Activated naive CD8-positive, alpha-beta T cell treated with anti-CD3 and anti-CD28 coated beads, Interleukin-2, amount 50 U/mL, for 24 hours (primary cell): ENCODE measurements at places on chromosomes 13 and 19.

DNA sequence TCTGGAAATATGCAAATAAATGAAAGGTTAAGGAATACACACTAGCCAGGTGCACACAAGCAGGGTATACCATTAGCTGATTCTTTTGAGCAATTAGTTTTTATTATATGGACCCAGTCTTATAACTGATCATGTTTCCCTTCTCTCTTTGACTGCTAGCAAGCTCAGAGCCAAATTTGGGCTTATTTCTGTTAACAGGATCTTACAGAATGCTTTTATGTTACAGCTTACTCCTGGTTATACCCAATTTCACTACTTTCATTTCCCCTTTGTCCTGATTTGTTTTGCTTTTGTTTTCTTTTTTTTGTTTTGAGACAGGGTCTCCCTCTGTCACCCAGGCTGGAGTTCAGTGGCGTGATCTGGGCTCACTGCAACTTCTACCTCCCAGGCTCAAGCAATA is 12.9 kb upstream of the TPT1 start:
- DNase-seq = no peak

GRCh38 chr19:42252365-42253244 is 2.3 kb downstream of the ERF start:
- no peak for DNase-seq

- no peak for DNase-seq
Measured at GRCh38 chr19:32032561-32032960, 312.8 kb upstream of the ZNF507 start.

- no peak for DNase-seq
Measured at GRCh38 chr13:49560270-49561061, 24.9 kb downstream of the RCBTB1 start.

- DNase-seq = no peak
Measured at GRCh38 chr13:99256709-99257108, 1.5 kb downstream of the GPR18 start.

- no peak for DNase-seq
Measured at GRCh38 chr13:22226086-22226485, 555.2 kb downstream of the FGF9 start.

DNA sequence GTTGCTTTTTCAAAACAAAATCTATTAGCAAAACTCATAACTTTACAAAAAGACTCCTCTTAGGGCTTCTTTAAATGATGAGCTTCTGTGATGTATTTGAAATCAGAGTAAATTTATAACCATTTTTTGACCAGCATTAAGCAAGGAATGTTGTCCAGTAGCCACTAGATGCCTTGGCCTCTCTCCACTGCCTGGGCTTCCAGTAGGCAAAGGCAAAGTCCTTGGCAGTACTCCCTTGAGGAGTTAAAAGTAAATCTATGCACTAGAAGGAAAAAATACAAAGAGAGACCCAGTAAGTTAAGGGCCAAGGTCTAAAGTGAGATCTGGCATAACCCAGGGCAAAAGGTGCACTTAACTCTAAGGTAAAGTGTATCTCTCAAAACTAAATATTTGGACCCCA is 9.5 kb downstream of the SERPINE3 start:
- DNase-seq = no peak

DNA sequence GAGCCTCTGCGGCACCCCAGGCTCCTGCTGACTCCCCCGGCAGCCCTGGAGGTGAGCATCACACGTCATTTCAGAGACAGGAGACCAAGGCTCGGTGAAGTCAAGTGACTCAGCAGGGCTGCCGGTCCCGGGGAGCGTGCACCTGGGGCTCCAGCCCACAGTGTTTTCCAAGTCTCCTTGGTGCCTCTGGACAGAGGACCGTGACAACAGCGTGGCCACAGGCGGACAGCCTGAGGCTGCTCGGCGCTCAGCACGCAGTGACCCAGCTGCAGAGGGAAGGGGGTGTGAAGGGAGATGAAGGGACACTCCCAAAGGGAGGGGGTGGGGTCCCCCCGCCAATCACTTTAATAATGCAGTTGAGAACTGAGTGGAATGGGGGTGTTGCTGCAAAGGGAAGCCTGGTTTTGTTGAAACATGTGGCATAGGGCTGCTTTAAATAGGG is 17.5 kb upstream of the ASPDH start:
- DNase-seq = no peak

- peak; percentile 54 for DNase-seq
Measured at GRCh38 chr19:49425922-49426592, 869 bp downstream of the GFY start.

GRCh38 chr19:18427080-18427742 is 8.0 kb downstream of the SSBP4 start:
- DNase-seq = no peak

- DNase-seq = no peak
Measured at GRCh38 chr19:51292971-51293370, 18.5 kb upstream of the IGLON5 start.

- no peak for DNase-seq
Measured at GRCh38 chr19:49946415-49946814, 14.6 kb downstream of the SIGLEC11 start.

GRCh38 chr13:100428986-100429385 is 159.6 kb downstream of the GGACT start:
- no peak for DNase-seq

GRCh38 chr13:48647625-48648024 is 6.1 kb upstream of the CYSLTR2 start:
- no peak for DNase-seq

DNA sequence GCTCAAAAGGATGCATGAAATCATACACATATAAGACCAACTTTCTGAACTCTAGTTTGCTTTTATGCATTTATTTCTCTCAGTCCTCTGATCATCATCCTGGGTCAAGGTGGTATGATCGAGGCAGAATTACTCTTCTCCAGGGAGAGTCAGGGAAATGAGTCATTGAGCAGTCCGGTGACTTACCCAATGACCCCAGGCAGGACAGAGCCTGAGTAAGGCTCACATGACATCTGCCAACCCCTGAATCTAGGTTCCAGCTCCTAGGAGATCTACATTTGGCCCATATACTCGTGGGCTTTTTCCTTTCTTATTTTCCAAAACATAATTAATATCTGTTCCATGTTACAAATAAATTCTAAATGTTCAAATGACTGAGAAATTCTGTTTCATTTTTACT is 502.3 kb downstream of the FOXO1 start:
- DNase-seq = no peak

- no peak for DNase-seq
Measured at GRCh38 chr13:110643768-110644421, 28.6 kb downstream of the NAXD start.

DNA sequence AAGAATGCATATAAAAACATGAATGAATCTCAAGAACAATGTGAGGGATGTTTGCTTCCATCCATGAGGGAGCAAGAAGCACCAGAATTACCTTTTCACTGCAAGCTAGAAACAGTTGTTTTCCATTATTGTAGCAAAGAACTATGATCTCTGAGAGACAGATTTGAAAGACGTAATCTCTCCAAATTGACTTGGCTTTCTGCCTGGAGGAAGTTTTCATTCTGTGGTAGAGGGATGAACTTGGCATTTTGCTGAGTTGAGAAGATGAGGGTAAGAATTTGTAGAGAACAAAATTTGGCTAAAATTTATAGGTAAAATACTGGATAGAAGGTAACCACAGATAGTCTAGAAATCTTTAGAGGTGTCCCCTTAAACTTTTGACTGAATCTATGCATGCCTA is 496.8 kb downstream of the TDRD3 start:
- DNase-seq = no peak

DNA sequence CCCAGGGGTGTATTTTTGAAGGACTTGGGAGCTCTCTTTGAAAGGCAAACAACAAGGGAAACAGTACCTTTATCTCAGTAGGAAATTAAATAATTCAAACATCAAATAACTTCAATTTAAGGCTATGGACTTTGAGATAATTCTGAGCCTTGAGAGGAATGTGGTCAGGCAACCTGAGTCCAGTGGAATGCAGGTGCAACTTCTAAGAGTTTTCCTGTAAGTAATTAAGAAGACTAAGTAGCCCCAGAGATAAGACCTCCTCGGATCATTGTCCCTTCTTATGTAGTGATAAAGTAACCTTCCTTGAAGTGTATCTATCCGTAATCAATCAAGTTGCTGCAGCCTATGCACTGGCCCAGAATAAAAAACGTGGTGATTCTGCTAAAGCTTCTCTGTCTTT is 29.2 kb downstream of the ZNF701 start:
- no peak for DNase-seq

- no peak for DNase-seq
Measured at GRCh38 chr13:99813336-99814095, 158.1 kb downstream of the ZIC5 start.

DNA sequence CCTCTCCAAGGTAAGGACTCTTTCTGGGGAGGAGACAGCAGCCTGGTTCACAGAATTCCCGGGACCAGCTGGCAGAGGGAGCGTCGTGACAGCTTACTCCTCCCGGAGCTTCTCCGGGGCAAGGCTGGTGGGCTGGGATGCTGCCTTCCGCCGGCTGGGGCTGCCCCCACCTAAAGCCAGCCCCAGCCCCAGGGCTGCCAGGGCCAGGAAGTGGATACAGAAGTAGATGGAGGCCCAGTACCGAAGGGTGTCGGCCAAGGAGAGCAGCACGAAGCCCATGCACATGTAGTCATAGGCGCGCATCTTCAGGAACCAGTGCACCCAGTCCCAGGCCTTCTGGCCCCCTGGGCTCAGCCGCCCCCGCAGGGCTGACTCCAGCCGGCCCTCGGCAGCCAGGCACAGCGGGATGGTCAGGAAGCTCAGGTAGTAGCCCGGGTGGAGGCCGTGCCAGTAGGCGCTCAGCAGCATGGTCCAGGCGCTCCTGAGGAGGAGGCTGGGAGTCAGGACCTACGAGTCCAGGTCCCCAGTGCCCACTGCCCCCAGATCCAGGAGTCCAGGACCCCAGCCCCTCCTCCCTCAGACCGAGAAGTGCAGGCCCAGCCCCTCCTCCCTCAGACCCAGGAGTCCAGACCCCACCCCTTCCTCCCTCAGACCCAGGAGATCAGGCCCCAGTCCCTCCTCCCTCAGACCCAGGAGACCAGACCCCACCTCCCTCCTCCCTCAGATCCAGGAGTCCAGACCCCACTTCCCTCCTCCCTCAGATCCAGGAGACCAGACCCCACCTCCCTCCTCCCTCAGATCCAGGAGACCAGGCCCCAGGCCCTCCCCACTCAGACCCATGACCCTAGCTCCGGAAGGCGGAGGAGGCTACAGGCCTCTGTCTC is 1.2 kb upstream of the TMC4 start:
- DNase-seq = no peak

GRCh38 chr13:60178327-60178726 is 14.6 kb upstream of the DIAPH3 start:
- no peak for DNase-seq

GRCh38 chr13:106232681-106233080 is 302.8 kb downstream of the EFNB2 start:
- no peak for DNase-seq

- DNase-seq = peak; percentile 25
Measured at GRCh38 chr19:35509018-35509652, 4.3 kb downstream of the DMKN start.

- DNase-seq = no peak
Measured at GRCh38 chr19:7476777-7477494, 11.9 kb downstream of the PEX11G start.

- no peak for DNase-seq
Measured at GRCh38 chr13:93254775-93255174, 28.2 kb downstream of the GPC6 start.

DNA sequence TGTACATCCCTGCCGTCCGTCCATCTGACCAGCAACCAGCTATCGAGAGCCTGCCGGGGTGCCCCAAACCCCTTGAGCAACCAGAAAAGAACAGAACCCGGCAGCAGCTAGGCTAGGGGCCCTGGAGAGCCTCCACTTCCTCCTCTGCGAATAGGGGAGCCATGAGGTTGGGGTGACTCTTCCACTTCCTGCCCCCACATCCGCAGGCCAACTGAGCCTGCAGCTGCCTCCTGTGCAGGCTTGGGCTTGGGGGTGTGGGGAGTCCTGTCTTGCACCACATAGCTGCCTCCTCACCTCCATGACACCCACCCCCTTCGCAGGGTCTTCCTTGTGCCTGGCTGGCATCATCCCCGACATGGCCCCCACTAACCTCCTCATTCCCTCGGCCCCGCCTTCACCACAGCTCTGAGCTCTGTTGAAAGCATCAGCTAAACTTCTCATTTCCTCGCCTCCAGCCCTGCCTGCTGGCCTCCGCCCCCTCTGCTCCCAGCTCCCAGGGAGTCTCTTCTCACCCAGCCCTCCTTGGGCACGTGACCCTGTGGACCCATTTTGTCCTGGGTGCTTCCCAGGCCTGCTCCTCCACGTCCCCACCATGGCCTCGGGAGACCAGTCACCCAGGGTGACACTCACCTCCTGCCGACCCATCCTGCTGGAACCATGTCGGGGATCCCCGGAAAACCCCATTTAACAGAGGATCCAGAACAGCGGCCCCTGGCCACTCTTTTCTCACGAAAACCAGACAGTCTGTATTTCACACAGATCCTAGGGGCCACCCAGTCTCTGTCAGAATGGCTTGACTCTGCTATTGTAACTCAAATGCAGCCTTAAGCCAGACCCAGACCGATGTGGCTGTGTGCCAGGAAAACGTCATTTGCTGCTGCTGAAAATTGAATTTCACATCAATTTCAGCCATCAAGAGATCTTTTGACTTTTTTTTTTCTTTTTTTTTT is 50.4 kb downstream of the MYO9B start:
- DNase-seq = peak; percentile 65

GRCh38 chr19:42421591-42422031 is 5.6 kb downstream of the LIPE start:
- DNase-seq = no peak

- DNase-seq = no peak
Measured at GRCh38 chr13:78881054-78881453, 222.1 kb upstream of the OBI1 start.

- DNase-seq = no peak
Measured at GRCh38 chr13:44165889-44166496, 207.6 kb upstream of the SERP2 start.

- no peak for DNase-seq
Measured at GRCh38 chr19:5713228-5713627, 6.7 kb downstream of the LONP1 start.

DNA sequence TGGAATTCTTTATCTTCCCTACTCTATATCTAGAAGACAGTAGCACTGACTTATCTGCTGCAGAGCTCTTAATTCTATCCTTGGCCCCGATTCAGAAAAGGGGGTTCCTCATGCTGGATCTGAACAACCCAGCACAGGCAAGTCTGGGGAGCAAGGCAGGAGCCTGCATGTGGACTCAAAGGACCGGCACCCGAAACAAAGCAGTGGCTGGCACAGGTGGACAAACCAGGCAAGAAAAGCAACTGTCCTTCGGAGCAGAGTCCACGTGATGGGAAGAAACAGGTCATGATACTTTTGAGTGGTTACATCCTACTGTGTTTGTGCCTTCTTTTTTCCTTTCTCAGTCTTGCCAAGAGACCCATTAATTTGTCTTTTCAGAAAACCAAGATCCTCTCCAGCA is 38.3 kb downstream of the GPR42 start:
- DNase-seq = no peak

- DNase-seq = peak; percentile 83
Measured at GRCh38 chr13:113758651-113759524, at the start of gene TMEM255B. Gene TMEM255B, plus strand, starts transcription at chr13:113759226. Its CDS starts 44 bp downstream, at chr13:113759270.

GRCh38 chr13:91219201-91219600 is 128.3 kb upstream of the MIR17HG start:
- DNase-seq = no peak
